Stimulated activated CD8-positive, alpha-beta memory T cell treated with anti-CD3 and anti-CD28 coated beads, Interleukin-4, amount 100 ng/mL, for 4 hours (primary cell): ENCODE measurements at places on chromosomes 12 and 14.

GRCh38 chr12:47244835-47245234 is 165.1 kb upstream of the AMIGO2 start:
- no peak for DNase-seq

- DNase-seq = no peak
Measured at GRCh38 chr12:46835785-46836184, 10.0 kb upstream of the SLC38A4 start.

GRCh38 chr14:55706365-55706684 is 126.3 kb downstream of the KTN1 start:
- no peak for DNase-seq

GRCh38 chr12:85617307-85618091 is 218.7 kb downstream of the RASSF9 start:
- no peak for DNase-seq

DNA sequence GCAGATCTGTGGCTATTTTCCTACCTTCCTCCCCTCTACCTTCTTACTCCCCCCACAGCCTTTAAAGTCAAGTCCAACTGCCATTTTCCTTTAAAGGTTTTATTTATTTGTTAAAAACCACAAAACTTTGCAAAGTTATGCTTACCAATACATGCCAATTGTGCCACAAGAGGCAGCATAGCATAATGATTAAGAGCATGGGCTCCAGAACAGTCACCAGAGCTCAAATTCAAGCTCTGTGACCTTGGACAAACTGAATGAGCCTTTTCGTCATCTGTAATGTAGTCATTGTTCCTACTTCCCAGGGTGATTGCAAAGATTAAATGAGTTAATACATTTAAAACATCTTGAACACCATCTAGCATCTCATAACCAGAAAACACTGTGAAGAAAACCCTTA is 13.0 kb upstream of the FMNL3 start:
- no peak for DNase-seq

GRCh38 chr14:90288651-90289355 is 32.5 kb downstream of the PSMC1 start:
- DNase-seq = no peak

- DNase-seq = no peak
Measured at GRCh38 chr12:82959821-82960220, 273.1 kb downstream of the TMTC2 start.

DNA sequence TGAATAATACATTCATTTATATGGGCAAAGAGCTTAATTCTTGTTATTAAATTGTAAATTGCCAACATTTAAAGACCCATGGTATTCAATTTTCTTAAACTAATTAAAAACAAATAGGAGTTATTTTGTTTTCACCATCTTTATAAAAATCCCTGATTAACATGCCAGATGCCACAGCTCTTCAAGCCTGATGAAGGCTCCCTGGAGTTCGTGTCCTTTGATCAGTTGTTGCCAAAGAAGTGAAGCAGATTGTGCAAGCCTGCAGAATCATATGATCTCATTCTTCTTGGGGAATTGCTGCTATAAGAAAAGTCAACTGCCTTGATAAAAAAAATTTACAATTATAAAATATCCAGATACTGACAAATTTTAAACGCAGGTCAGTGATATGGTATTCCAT is 288.3 kb upstream of the PPFIA2 start:
- DNase-seq = no peak

GRCh38 chr14:59863806-59864525 is 6.6 kb downstream of the RTN1 start:
- no peak for DNase-seq

DNA sequence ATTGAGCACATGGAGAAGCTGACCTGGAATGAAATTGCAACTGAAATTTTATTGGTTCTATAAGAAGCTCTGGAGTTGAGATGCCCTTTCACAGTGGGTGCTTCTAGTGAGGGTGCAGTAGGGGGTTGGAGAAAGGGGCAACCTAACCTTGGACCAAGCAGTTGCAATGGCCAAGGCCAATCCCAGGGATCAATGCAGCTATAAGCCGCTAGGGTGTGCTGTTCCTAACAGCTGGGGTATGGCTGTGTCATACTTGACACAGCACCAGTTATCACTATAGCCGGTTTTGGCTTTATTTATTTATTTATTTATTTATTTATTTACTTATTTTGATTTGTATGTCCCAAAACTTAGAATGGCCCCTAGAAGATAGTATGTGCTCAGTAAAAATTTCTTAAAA is 505.9 kb downstream of the FLRT2 start:
- DNase-seq = no peak

DNA sequence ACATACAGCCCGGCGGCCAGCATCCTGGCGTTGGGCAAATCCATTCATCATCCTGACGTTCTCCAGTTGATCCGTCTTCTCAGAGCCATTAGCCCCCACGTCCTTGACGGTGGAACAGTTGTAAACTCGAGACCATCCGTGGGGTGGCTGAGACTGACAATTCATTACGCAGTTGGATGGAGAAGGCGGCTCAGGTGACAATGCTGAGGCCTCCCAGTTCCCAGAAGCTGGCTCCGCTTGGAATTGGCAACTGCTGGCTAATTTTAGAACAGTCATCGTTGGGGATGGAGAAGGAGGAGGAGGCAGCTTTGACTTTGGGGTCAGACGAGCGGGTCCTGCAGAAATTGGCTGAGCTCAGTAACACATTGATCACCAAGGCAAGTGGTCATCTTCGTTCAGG is 186.5 kb downstream of the PHETA1 start:
- no peak for DNase-seq

- DNase-seq = no peak
Measured at GRCh38 chr12:72272731-72273498, 745 bp downstream of the TRHDE start.

DNA sequence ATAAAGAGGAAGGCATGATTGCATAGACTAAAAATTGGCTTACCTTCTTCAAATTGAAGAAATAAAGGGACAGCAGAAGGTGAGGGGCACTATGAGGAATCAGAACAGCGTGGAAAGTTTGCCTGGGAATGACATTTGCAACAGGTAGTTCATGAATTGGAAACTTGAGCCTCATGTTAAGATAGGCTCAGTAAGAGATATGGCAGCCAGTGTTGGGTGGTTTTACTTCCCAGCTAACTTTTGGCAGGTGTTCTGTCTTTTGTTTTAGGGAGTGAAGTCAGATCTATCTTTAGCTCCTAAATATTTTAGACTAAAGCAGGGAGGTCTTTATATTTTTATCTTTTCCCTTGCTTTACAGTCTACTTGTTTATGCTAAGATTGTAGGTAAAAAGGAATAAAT is 122.4 kb downstream of the ANO6 start:
- no peak for DNase-seq

DNA sequence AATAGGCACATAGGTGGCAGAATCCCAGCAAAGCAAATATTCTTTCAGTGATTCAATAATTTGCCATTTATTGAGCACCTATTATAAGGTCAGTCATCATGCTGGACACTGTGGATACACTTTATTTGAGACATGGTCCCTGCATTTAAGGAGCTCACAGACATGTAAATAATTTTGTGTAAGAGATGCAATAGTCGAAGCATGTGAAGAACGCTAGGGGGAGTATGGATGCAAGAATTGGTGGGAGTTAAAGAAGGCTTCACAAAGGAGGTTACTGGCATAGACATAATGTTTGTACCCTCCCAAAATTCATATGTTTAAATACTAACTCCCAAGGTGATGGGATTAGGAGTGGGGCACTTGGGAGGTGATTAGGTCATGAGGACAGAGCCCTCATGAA is 260.6 kb upstream of the GARIN6 start:
- DNase-seq = no peak

DNA sequence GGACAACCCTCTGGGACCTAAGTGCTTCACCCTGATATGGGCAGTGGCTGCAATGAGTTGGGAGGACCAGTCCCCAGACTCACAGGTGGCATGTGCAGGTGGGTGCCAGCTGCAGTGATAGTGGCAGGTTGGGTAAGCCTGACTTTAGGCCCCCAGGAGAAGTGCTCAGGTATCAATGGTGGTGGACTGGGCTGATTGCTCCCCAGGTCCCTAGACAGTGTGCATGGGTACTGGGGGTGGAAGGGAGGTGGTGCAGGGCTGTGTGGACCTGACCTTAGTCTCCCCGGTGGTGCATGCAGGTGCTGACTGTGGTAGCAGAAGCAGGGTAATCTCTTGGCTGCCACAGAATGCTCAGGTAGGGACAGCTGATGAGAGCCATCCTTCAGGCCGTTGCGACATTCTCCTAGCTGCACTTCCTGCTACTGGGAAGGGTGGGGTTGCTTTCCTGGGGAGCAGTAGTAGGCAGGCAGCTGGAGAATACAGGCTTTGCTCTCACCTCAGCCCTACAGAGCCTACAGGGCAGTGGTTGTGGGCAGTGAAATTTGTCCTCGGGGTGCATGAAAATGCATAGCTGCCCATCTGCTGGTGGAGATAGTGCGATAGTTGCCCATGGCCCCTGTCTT is 33.3 kb upstream of the CCND2 start:
- no peak for DNase-seq

- DNase-seq = no peak
Measured at GRCh38 chr14:22088614-22089342, 415.2 kb upstream of the OR4E1 start.

- DNase-seq = no peak
Measured at GRCh38 chr14:69666112-69666511, 54.7 kb downstream of the SUSD6 start.

DNA sequence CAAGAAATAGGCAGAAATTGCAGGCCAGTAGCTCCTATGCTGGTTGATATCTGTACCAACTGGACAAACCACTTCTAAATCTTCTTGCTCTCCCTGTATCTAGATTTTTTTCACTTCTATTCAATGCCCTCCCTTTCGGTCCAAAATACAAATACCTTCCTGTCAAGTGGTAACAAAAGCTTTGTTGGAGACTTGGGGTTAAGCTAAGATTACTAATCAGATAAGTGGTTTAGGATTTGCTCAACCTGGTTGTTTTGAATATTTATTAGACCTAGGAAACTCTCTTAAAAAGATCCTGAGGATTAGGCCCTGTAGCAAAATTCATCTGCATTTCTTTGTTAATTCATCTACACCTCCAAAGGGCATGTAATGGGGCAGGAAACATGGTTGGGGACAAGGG is 410.1 kb downstream of the NAV3 start:
- no peak for DNase-seq

GRCh38 chr14:95564060-95564459 is 29.2 kb downstream of the GLRX5 start:
- DNase-seq = no peak
